Cortex of kidney (tissue), 1 donor: ENCODE measurements at places on chromosomes 3 and 15.

GRCh38 chr3:11085093-11085840 lies 69.0 kb upstream of the HRH1 start:
- DNase-seq, result no peak

- no peak for DNase-seq
Measured at GRCh38 chr3:97969541-97969940, 2.7 kb downstream of the RIOX2 start.

DNA sequence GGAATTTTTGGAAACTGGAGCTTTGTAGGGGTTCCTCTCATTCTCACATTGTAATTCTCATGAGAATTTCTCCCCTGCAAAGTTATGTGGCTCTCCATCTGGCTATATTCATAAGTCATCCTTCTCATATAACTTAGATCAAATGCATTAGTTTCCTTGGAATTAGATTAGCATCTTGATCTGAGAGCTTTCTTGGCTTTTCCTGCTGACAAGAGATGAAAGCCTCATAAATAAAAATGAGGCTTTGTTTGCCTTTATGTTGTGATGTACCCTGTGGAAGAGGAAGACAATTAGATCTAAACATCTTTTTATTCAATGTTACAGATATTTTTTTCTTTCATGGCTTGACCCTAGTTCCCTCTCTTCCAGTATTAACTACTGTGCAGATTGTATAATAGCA lies 165.4 kb upstream of the ZPLD1 start:
- no peak for DNase-seq

DNA sequence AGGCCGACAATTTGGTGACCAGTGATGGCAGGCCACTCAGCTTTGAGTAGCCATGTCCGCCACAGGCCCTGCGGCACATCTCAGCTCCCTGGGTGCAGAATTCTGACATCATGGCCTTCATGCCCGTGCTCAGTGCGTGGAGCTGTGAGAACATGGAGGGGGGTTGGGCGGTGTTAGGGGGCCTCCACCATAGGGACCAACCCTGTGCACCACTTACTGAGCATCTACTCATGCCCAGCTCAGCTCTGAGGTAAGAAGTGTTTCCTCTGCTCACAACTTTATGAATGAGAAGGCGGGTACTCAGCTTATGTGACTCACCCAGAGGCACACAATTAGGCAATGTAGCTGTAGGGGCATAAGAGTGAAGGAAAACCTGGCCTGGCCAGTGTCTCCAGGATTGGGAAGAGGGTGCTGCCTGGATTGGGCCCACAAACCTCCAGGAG lies 10.5 kb downstream of the ACOX2 start:
- DNase-seq, result no peak

DNA sequence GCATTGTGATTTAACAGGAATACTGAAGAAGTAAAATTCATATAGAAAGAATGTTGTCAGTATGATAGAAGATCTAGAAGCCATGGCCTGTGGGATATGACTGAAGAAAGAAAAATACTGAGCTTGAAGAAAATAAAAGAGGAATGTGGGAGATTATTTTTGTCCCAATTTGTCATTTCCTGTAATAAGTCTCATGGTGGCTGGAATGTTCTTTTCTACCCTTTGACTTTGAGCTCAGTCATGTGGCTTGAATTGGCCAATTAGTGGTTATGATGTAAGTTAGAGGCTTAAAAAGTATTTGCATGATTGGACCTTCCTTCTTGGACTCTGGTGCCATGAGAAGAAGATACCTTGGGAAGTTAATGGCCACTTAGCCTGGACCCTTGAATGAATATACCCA lies 14.1 kb downstream of the APH1B start:
- DNase-seq, result no peak

DNA sequence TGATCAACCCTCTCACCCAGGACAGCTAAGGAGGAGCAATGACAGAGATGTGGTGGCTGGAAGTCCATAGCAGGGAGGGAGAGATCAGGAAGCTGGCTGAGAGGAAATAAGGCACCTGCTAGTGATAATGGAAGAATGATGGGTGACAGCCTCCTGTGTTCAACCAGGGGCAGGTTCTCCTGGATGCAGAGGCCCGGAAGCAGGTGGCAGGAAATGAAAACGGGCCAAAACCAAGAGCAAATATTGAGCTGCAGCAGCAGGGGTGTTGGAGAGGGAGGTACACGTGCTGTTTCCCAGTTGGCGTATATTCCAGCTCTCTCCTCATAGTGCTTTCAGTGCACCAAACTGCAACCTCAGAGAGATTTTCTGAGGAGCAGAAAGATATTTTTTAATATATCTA lies 213.4 kb upstream of the TBL1XR1 start:
- no peak for DNase-seq

GRCh38 chr3:5123937-5124336 lies 1.8 kb downstream of the ARL8B start:
- no peak for DNase-seq

DNA sequence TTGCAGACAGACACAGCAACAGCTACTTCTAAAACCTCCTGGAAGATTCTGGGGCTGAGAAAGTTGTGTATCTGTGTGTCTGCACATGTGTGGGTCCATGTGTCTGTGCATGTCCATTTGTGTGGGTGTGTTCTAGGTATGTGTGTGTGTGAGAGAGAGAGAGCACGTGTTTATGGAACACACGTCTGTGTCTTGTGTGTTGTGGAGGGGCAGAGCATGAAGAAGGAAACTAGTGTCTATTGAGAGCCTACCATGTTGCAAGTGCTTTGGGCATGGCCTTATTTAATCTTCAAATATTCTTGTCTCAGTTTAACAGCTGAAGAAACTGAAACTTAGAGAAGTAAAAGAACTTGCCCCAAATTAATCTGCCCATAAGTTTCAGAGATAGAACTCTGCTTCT lies 327.5 kb downstream of the UACA start:
- DNase-seq, result no peak

DNA sequence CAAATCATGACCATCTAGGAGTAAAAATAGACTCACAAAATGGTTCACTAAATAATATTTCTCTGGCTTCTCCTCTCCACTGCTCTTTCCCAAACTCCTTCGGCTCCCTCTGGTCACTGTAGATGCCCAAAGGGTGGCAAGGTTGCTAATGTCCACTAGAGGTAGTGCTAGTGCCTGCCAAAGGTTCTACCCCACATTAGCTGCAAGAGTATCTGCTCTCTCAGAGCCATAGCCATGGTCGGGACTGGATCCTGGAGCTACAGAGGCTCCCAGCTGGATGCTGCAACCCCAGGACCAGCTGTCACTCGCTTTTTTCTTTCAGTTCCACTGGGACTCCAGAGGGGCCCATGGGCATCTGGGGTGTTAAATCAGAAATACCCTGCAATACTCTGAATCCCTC lies 8.5 kb downstream of the HTR3D start:
- no peak for DNase-seq

- no peak for DNase-seq
Measured at GRCh38 chr3:62723166-62723913, 151.9 kb downstream of the CADPS start.

GRCh38 chr15:23762026-23762425 lies 74.9 kb upstream of the NDN start:
- no peak for DNase-seq

- no peak for DNase-seq
Measured at GRCh38 chr3:183210862-183211341, 42.2 kb upstream of the B3GNT5 start.

DNA sequence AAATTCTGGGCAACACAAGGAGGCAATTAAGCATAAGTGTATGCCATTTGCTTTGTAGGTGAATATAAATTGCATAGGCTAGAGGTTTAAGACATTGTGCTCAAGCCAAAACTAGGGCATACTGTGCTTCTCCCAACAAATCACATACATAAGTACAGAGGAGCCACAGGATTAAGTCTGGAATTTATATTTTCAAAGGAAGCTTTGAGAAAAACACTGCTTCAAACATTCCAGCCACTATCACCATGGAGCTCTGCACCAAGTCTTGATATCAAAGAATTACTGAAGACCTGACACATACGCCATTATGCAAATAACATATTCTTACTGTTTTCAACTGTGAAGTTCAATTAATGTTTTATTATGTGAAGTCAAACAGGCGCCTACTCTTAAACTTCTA lies 119.4 kb upstream of the NPHP3 start:
- DNase-seq, result no peak
